Stimulated activated CD4-positive, alpha-beta T cell treated with anti-CD3 and anti-CD28 coated beads, Interleukin-2, amount 100 ng/mL, for 24 hours (primary cell): ENCODE measurements at places on chromosomes 3 and 15.

DNA sequence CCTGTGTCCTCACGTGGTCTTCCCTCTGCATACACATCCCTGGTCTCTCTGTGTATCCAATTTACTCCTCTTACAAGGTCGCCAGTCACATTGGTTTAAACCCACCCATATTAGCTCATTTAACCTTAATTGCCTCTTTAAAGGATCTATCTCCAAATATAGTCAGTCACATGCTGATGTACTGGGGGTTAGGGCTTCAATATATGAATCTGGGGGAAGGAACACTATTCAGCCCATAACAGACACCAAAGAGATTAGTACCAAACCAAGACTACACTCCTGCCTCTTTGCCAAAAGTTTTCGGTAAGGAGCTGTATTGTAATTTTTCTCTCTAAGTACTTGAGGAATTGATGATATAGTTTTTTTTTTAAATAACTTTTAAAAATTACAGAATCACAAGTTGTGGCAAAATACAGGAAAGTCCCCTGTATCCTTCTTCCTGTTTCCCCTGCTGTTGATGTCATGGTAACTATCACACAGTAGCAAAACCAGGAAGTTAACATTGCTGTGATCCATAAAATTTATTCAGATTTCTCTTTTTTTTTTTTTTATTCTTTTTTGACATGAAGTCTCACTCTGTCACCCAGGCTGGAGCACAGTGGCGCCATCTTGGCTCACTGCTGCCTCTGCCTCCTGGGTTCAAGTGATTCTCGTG is 67.8 kb downstream of the SLCO3A1 start:
- no peak for DNase-seq

- no peak for DNase-seq
Measured at GRCh38 chr3:104549099-104549714, 817.5 kb upstream of the ALCAM start.

- no peak for DNase-seq
Measured at GRCh38 chr3:37130984-37131859, 43.2 kb downstream of the LRRFIP2 start.

DNA sequence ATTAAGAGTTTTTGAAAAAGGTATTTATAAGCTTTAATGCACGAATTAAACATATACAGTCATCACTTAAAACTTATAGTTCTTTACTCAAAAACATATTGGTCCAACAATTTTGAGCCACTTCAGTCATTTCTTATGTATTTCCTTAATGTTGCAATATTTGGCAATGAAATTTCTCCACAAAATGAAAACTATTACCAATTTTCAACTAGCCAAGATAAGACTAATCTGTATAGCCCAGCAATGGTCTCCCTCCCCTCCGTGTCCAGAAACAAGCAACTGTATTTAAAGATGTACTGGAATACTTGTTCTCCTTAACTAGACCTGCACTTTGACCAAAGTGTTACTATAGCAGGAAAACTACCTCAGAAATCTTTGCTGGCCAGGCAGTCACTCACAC is 9.2 kb downstream of the ARF4 start:
- no peak for DNase-seq

DNA sequence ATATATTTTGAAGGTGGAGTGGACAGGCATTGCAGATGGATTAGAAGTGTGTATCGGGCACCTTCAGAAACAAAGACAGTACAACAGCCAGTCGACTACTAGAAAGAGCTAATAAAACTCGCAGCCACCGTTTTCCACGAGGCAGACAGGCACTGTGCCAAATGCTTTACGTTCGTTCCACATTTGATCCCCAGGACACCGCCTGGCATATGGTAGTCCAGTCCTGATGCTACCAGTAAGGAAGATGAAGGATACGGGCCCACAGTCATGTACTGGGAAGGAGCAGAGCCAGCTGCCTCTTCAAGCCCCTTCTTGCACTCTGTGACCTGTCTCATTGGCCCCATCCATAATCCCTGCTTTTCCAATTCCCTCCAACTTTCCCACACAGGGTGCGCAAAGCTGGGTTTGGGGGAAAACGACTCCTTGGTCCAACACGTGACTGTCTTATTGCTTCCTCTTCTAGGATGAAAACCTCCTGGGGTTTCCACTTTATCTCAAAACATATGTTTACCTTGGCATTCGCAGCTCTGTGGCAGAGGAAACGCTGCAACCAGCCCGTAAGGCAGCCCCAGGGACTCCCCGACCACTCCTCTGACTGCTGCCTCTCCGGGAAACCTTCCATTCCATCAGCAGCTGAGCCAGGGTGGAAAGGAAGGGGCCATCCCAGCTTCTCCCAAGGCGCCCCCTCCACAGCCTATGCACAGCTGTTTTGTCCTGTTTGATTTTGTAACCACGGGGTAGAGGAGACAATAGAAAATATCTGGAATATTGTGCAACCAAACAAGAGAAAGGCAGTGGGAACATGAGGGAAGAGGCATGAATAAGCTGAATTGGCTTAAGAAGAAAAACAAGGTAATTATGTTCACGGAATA is 107.4 kb downstream of the ADAMTS17 start:
- DNase-seq, result no peak

GRCh38 chr3:172448661-172449465 is 607 bp upstream of the GHSR start:
- peak; percentile 17 for DNase-seq
